ENCODE measurements at places on chromosomes 7 and 10.

DNA sequence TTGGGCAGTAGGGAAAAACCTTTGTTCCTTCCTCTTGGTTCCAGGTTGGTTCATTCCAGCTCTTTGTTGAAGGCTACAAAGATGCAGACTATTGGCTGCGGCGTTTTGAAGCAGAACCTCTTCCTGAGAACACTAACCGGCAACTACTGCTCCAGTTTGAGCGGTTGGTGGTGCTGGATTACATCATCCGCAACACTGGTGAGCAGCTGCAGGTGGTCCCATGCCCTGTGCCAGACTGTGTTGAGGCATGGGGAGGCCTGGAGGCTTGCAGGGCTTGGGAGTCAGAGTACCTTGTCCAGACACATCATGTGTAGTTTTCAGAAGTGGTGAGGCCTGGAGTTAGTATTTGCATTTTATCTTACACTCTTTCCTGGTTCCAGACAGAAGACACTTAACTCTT, 16.3 kb downstream of the PI4K2A start:
- DNase-seq: no peak

DNA sequence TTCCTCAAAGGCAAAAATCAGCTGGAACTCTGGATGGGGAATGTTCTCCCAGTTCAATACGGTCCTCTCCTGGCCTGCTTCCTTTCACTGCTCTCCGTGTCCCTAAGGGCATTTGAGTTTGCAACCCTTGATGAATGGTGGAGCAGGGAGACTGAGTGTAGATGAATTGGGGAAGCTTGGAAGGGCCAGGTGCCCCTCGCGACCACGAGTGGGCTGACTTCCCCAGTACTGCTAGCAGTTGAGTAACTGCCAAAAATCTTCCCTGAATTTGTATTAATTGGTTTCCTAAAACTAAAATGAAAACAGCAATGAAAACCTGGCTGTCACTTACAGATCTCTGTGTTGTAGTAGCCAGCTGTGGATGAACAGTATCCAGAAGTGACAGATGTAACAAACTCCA, 13.6 kb downstream of the IRF5 start:
- DNase-seq: no peak

- peak; percentile 22 for DNase-seq
Measured at GRCh38 chr10:52729271-52730104, 43.1 kb downstream of the MBL2 start.

DNA sequence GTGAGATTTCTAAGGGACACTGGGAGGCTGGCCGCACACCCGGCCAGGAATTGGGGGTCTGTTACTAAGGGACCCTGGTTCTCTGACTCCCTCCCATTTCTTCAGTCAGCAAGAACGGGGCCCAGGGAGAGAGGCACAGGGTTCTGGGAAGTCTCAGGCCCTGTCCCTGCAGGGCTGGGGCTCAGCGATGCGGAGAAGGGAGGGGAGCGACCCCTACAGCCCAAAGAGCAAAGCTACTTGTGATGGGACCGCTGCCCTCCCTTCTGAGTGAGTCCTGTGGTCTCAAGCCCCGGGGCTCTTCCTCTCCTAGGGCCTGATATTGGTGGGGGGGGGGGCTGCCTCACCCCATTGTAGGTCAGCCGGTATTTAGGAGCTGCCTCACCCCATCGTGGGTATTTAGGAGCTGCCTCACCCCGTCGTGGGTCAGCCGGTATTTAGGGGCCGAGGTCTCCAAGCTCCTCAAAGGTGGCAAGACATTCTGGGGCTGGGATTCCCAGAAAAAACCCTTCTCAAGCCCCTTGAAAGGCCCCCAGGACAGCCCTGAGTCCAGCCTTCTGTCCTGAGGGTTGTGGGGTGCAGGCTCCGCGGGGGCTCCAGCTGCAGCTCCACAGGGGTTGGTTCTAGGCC, 16.9 kb upstream of the NKX6-2 start:
- DNase-seq: no peak

GRCh38 chr10:14377591-14378175, 47.0 kb upstream of the FRMD4A start:
- DNase-seq: no peak

GRCh38 chr7:44331682-44332081, 6.3 kb upstream of the CAMK2B start:
- DNase-seq: no peak

GRCh38 chr7:5699467-5700384, 81.7 kb downstream of the RNF216 start:
- no peak for DNase-seq

DNA sequence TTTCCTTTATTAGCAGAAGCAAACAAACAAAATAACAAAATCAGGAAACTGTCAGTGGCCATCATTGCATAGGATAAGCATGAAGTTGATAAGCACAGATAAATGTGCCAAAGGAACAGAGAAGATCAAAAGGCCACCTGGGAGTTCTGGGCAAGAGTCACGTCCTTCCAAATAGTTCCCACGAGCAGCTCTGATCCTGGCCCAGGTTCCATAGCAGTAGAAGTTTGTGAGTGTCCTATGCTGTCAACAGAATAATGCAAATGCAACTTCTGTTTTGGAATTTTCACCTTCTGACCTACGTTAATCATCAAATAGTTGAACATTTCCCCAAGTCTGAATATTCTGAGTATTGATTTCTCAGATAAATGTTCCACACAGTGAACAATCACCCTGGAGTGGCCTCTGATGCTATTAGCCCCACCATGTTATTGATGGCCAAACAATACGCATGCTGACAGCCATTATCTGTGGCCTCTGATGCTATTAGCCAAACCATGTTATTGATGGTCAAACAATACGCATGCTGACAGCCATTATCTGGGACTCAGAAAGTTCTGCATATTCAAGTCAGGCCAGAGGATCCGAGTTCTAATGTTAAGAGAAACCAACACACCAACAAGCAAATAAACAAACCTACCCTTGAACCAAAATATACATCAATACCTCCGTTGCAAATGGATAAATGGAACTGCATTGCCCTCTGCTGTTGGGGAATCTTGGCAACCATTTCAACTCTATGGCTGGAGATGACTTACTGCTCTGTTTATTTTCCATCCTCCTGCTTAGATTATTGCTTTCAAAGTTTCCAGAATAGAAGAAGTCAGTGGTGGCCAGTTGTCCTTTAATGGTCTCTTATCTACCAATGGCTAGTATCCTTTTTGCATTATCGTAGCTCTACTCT, 63.3 kb downstream of the MRC1 start:
- peak; percentile 5 for DNase-seq

- DNase-seq: no peak
Measured at GRCh38 chr7:155372782-155373358, 75.2 kb downstream of the INSIG1 start.

GRCh38 chr10:14476641-14477407, 146.1 kb upstream of the FRMD4A start:
- DNase-seq: no peak

- DNase-seq: no peak
Measured at GRCh38 chr10:474946-475345, 214.5 kb downstream of the DIP2C start.

DNA sequence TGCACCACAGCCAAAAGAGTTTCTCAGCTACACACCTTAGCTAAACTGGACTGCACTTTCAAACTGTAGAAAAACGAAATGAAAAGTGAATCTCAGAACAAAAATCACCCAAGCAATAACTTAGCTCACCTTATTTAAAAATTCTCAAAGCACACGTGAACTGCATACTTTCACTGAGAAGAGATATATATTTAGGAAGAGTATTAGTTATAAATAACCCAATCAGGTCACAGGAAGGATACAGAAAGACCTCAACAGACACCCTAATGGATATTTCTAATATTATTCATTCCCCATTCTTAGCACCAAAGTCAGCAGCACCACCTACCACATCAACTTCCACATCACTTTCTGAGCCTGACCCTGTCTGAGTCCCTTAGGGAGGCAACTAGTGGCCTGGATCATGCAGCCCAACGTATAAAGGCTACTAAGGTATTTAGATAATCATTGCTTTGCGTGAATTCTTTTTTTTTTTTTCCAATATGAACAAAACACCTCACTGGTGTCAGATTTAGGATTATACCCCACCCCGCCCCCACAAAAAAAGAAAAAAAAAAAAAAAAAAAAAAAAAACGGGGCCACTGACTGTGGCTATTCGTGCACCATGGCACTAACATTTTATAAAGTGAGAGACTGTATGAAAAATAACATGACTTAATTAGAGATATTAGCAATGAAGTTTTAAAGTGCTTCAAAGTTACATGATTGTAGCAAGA, 2.6 kb downstream of the ABI1 start:
- no peak for DNase-seq

All from AG08396 (cell line).